ENCODE measurements at places on chromosomes 5 and 9. TPM values are rescaled to one million over a fixed set of nuclear protein-coding genes. Genes with fewer than 3 reads are reported as not detected.

DNA sequence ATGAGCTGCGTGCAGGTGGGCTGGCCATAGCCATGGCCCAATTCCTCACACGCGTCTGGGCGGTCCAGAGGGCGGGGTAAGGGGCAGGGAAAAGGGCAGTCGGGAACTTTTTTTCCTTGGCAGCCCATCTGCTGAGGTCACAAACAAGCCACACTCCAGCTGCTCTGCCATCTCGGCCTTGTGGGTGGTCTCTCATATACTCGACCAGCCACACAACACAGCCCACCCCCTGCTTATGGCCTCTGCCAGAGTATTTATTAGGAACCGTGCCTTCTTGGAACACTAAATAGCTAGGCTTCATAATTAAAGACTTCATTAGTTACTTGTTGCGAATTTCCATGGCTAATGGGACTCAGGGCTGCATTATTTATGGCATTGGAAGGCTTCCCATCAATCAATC, 98.5 kb upstream of the LHFPL2 start:
- DNase-seq, result no peak
- no peaks in the 10 kb centered on the region for H3K27me3 ChIP-seq
- peaks cover 3% of the 10 kb centered on the region for H3K4me1 ChIP-seq
- H3K27ac ChIP-seq, result no peak overlapping the region

DNA sequence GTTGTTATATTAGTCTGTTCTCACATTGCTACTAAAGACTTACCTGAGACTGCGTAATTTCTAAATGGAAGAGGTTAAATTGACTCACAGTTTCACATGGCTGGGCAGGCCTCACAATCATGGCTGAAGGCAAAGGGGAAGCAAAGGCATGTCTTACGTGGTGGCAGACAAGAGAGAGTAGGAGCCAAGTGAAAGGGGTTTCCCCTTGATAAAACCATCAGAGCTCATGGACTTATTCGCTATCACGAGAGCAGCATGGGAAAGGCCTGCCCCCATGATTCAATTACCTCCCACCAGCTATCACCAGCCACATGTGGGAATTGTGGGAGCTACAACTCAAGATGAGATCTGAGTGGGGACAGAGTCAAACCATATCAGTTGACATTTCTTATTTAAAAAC, 374.5 kb upstream of the RORB start:
- H3K27ac ChIP-seq, result no peak overlapping the region
- H3K27me3 ChIP-seq, result no peaks in the 10 kb centered on the region
- DNase-seq, result no peak
- peaks cover 4% of the 10 kb centered on the region for H3K4me1 ChIP-seq
- H3K36me3 ChIP-seq, result no peaks in the 10 kb centered on the region

GRCh38 chr9:111036429-111036789, 1.9 kb downstream of the LPAR1 start:
- no peak for DNase-seq
- peaks cover 16% of the 10 kb centered on the region for H3K4me1 ChIP-seq
- H3K27me3 ChIP-seq, result peaks cover 52% of the 10 kb centered on the region

DNA sequence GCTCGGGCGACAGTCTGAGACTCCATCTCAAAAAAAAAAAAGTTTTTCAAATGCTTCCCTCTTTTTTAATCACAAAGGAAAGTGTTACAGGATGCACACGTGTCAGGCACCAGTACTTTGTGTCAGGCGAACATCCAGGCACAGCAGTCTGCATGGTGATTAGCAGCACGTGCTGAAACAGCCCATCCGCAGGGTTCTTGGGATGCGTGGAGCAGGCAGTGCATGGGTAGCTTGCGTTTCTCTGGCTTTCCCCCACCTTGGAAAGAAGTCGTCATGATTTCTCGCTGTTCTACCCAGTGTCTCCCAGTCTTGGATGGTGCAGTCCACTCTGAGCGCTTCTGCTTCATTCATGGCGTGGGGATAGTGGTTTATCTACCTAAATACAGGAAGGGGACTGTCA, 35.4 kb downstream of the GPR107 start:
- no peaks in the 10 kb centered on the region for H3K27me3 ChIP-seq
- no peak for DNase-seq

SLC6A3 gene
- not detected for polyA plus RNA-seq

DNA sequence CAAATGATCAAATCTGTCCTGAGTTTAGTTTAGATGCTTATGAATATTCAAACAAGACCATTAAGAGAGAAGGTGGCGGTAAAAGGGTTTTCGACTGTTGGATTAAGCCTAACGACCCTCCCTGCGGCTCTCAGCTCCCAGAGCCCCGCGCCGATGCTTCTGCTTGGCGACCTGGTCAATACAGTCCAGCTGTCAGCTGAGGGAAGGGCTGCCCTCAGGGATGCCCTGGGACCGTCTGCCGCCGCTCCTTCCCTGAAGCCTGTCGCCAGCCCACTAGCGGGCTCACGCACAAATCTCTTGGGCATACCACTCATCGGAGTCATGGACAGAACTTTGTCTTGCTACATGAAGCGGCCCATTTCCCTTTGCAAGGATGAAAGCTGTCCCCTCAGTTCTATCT, 136.6 kb upstream of the RAPGEF1 start:
- H3K4me1 ChIP-seq, result no peaks in the 10 kb centered on the region
- H3K4me3 ChIP-seq, result no peak overlapping the region
- no peak for DNase-seq
- no peaks in the 10 kb centered on the region for H3K27me3 ChIP-seq

PCSK1 gene
- not detected for polyA plus RNA-seq

SHISAL2B gene
- polyA plus RNA-seq, result not detected

RLN2 gene
- 3.8 TPM for polyA plus RNA-seq

DNA sequence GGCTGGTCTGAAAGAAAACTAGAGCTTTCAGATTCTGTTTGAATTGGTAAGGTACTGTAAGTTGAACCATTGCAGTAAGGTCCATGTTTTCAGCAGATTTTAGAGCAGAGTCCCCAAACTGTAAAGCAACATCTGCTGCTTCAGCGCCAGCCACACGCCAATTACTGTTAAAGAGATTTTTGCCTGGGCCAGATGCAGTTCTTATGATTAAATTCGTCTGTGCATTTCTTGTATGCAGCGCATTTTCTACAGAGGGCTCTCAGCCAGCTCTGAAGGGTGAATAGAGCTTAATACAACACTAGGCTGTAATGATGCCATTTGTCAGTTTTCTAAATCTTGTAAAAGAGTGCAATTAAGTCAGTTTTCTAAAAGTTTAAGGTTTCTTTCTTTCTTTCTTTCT, 246.3 kb downstream of the COX7C start:
- no peak for DNase-seq
- peaks cover 11% of the 10 kb centered on the region for H3K27me3 ChIP-seq
- no peaks in the 10 kb centered on the region for H3K36me3 ChIP-seq
- H3K4me1 ChIP-seq, result no peaks in the 10 kb centered on the region
- no peak overlapping the region for H3K4me3 ChIP-seq

TMEFF1 gene
- polyA plus RNA-seq, result not detected

MARCOL gene
- polyA plus RNA-seq, result not detected

ADGRD2 gene
- polyA plus RNA-seq, result not detected

ASPN gene
- polyA plus RNA-seq, result not detected

- DNase-seq, result no peak
- no peak overlapping the region for H3K4me3 ChIP-seq
- H3K27ac ChIP-seq, result no peak overlapping the region
- H3K4me1 ChIP-seq, result peaks cover 5% of the 10 kb centered on the region
Measured at GRCh38 chr5:757346-757930, 27.1 kb downstream of the ZDHHC11B start.

GDA gene
- polyA plus RNA-seq, result 0.49 TPM

MGAT4B gene
- 13.8 TPM for polyA plus RNA-seq

DNA sequence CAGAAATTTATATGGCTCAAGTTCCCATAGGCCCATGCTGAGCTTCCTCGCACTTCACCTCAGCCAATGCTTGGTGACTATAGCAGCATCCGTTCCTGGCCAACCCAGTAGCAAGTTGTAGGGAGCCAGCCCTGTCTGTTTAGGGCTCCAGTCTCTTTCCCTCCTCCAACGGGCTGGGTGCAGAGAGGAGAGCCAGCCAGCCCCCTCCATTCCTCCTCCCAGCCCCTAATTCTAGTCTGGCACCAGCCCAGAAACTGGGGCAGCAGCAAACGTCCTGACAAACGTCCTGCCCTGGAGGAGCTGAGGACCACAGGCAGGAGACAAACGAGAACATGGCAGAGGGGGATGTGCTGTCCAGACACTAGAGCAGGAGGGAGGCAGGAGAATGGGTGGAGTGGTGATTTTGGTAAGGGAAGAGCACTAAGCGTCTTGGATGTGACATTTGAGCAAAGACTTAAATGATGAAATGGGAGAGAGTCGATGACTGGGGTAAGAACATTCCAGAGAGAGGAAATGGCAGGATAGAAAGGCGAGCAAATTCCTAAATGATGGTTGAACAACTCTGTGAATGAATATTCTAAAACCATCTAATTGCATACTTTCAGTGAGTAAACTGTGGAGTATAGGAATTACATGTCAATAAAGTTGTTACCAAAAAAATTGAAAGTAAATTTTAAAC, 222.5 kb upstream of the DAPK1 start:
- no peak for DNase-seq

AUH gene
- 9.9 TPM for polyA plus RNA-seq

DNA sequence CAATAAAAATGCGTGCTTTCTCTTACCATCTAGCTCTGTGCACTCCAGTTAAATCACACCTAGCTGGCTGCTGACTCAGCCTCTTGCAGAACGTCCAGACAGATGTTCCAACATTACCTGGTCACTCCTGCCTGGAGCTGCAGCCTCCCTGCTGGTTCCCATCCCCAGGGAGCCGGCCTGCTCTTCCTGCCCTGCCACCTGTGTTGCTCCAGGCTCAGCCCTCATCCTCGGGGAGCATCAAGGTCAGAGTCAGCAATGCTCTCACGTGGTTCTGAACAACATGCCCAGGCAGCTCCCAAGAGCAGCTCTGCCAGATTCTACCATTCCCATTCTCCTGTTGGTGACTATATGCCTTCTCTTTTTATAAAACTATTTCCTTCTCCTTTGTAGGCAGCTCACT, 81.3 kb downstream of the GADD45G start:
- H3K4me3 ChIP-seq, result no peak overlapping the region
- peaks cover 8% of the 10 kb centered on the region for H3K27me3 ChIP-seq
- no peaks in the 10 kb centered on the region for H3K4me1 ChIP-seq
- no peak overlapping the region for H3K27ac ChIP-seq

DNA sequence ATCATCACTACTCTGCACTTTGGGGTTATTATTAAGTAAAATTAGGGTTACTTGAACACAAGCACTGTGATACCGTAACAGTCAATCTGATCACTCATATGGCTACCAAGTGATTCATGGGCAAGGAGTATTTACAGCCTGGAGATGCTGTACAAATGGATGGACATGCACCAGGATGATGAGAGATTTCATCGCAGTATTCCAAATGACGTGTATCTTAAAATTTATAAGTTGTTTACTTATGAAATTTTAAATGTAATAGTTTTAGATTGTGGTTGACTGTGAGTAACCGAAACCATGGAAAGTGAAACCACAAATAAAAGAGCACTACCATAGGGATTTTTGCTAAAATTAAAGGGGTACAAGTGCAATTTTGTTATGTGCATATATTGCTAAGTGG, 462.2 kb upstream of the PTGER4 start:
- peaks cover 8% of the 10 kb centered on the region for H3K36me3 ChIP-seq
- H3K4me1 ChIP-seq, result no peaks in the 10 kb centered on the region
- peaks cover 45% of the 10 kb centered on the region for H3K27me3 ChIP-seq
- no peak overlapping the region for H3K4me3 ChIP-seq
- DNase-seq, result no peak

GRCh38 chr5:140549237-140550144, 2.0 kb downstream of the EIF4EBP3 start:
- H3K4me1 ChIP-seq, result peaks cover 36% of the 10 kb centered on the region
- H3K4me3 ChIP-seq, result peak overlapping the region; percentile 92
- H3K27ac ChIP-seq, result peak overlapping the region; percentile 94
- no peak for DNase-seq
- peaks cover 9% of the 10 kb centered on the region for H3K36me3 ChIP-seq
